ENCODE measurements at places on chromosomes 6 and 20. TPM values are rescaled to one million over a fixed set of nuclear protein-coding genes. Genes with fewer than 3 reads are reported as not detected.

Gene SYCP2
- total RNA-seq, result 0.50 TPM

Gene EPHA7
- not detected for total RNA-seq

Gene PSORS1C2
- not detected for total RNA-seq

Gene DUSP15
- total RNA-seq, result not detected

Gene COL12A1
- 506 TPM for total RNA-seq

Gene CD83
- total RNA-seq, result 4.5 TPM

Gene COL9A3
- 0.15 TPM for total RNA-seq

Gene FILIP1
- 0.29 TPM for total RNA-seq

Gene FLRT3
- 5.0 TPM for total RNA-seq

Gene OXT
- not detected for total RNA-seq

Gene FOXF2
- total RNA-seq, result 55.7 TPM

Gene NOX3
- total RNA-seq, result not detected

Gene SLC17A1
- not detected for total RNA-seq

Gene CNPY3
- 24.6 TPM for total RNA-seq

Gene C4A
- 4.1 TPM for total RNA-seq

Gene KCNK16
- not detected for total RNA-seq

Gene MYL9
- total RNA-seq, result 15.1 TPM

Gene KCNQ5
- 0.87 TPM for total RNA-seq

Gene CCN6
- not detected for total RNA-seq

Gene ZNF311
- 1.8 TPM for total RNA-seq

Gene HDAC2
- total RNA-seq, result 45.3 TPM

Gene NMBR
- not detected for total RNA-seq

Gene SAPCD1
- total RNA-seq, result 1.9 TPM

Gene OR2J3
- total RNA-seq, result not detected

Gene HLA-F
- 1.3 TPM for total RNA-seq

Gene DAAM2
- 7.4 TPM for total RNA-seq

Gene MACROD2
- total RNA-seq, result 0.50 TPM

Gene MEP1A
- total RNA-seq, result not detected

Gene TAB2
- total RNA-seq, result 28.4 TPM
